ENCODE measurements at places on chromosomes 16 and 17.

GRCh38 chr17:81065500-81065899 is 30.5 kb downstream of the BAIAP2 start:
- no peak for DNase-seq

DNA sequence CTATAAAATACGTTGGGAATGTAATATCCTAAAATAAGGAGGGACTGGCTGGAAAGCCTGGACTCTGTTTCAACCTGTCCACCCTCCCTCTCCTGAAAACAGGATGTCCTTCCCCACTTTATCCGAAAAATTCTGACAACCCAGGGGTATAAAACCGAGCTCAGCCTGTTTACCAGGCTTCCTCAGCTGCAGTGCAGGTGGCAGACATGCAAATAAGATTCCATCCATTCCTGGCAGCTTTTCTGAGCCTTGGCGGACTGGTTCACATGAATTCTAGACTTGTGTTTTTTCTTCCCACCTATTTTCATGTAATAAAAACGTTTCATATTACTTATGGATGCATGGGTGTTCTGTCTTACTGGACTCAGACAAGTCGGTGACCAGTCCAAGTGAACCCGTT is 479.3 kb downstream of the KCNJ18 start:
- no peak for DNase-seq

DNA sequence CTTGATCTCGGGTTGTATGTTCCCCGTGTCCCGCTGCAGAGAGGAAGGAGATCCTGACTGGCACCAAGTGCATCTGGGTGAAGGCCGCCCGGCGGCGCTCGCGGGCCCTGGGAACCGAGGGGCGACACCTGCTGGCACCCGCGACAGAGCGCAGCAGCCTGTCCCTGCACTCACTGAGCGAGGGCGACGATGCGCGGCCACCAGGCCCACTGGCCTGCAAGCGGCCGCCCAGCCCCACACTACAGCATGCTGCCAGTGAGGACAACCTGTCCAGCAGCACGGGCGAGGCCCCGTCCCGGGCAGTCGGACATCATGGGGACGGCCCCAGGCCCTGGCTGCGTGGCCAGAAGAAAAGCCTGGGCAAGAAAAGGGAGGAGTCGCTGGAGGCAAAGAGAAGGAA is 7.5 kb downstream of the BTBD17 start:
- no peak for DNase-seq

DNA sequence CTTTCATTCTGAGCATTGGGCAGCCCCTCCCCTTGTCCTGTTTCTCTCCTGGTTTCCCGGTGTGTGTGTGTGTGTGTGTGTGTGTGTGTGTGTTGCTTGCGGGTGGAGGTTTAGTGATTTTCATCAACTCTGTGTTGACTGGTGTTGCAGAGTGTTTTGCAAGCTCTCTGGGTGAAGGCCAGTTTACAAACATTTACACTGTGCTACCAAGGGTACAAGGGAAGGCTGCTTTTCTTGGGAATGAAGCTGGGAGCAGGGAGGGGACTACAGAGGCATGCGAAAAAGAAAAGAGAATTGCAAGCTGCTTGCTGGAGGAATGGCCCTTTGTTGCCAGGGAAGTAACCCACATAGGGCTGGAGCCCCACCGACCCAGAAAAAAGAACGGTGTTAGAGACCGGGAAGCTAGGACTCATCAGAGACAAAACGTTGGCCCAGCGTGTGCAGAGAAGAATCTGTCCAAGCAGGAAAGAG is 29.6 kb downstream of the HS3ST3B1 start:
- no peak for DNase-seq

DNA sequence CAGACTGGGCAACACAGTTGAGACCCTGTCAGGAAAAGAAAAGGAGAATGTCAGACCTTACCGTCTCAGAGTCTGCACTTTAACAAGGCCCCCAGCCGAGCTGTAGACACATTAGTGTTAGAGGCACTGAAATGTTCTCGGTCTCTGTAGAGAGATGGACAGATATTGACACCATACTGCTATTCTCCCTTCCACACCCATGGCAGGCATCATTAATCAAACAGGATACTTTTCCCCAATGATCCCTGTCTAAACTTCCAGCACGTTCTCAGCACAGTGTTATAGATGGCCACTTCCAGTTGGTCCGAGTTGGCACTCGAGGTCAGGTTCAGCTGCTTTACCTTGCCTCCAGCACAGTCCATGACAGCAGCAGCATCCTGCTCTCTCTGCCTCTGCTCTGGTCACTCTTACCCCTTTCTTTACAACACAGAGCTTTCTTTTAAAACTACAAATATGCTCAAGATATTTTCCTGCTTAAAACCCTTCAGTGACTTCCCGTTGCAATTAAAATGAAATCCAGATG is 251.6 kb downstream of the SNX29 start:
- DNase-seq, result no peak

GRCh38 chr17:11049539-11049938 is 191.5 kb upstream of the SHISA6 start:
- DNase-seq, result no peak

DNA sequence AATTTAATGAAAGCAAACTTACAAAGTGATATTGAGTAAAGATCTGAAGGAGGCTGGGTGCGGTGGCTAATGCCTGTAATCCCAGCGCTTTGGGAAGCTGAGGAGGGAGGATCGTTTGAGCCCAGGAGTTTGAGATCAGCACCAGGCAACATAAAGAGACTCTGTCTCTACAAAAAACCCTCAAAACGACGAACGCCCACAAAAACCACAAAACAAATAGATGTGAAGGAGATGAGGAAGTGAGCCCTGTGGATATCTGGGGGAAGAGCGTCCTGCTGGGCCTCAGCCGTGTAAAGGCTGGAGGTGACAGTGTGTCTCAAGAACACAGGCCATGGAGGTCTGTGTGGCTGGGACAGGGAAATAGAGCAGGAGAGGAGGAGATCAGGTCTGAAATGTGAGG is 68.8 kb downstream of the ITFG1 start:
- DNase-seq, result no peak

- no peak for DNase-seq
These were observed 1.4 kb upstream of the WWOX start for GRCh38 chr16:78098087-78098486.

- DNase-seq, result no peak
These were observed 14.0 kb upstream of the CD300LD start for GRCh38 chr17:74606050-74606449.

DNA sequence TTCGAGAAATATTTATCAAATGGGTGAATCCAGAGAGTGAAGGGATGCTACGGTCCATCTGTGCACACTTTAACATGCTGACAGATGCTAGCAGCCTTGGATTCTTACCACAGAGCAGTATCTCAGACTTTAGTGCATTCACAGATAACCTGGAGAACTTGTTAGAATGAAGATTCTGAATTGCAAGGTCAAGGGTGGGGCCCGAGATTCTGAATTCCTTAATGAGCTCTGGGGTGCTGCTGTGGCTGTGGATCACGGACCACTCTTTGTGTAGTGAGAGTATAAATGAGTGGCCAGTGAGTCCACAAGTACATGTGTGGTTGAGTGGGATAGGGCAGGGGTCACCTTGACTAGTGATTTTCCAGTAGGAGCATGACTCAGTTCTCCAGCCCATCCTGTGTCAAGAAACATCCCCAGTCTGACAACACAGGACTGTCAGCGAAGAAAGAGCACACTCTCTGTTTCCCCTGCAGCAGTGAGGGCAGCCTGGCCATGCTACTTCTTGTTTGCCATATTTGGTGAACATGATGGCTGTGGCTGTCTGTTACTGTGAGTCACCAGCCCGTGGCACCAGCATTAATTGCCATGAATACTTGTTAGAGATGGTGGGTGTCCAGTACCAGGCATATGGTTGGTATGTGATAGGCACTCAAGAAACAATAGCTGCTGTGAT is 13.0 kb upstream of the SALL1 start:
- no peak for DNase-seq

DNA sequence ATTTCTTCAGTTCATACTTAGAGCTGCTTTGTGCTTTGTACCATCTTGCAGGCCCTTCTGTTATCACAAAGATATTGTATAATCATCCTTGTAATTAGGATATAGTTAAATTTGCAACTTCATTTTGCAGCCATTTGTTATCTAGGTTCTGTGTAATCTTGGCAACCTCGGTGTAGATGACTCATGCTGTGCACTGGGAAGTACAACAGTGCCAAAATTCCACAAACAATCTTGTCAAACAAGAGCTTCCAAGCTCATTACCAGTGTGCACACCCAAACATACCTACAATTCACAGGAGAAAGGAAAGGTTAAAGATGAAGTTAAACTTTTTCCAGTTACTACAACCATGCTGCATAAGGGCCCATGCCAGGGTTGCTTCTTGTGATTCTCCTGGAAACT is 1231.8 kb downstream of the CDH11 start:
- DNase-seq, result no peak

- DNase-seq, result no peak
These were observed 1.7 kb downstream of the TMC6 start for GRCh38 chr17:78126895-78127238.

- DNase-seq, result no peak
These were observed 279.0 kb downstream of the SLC39A11 start for GRCh38 chr17:72813481-72813880.

DNA sequence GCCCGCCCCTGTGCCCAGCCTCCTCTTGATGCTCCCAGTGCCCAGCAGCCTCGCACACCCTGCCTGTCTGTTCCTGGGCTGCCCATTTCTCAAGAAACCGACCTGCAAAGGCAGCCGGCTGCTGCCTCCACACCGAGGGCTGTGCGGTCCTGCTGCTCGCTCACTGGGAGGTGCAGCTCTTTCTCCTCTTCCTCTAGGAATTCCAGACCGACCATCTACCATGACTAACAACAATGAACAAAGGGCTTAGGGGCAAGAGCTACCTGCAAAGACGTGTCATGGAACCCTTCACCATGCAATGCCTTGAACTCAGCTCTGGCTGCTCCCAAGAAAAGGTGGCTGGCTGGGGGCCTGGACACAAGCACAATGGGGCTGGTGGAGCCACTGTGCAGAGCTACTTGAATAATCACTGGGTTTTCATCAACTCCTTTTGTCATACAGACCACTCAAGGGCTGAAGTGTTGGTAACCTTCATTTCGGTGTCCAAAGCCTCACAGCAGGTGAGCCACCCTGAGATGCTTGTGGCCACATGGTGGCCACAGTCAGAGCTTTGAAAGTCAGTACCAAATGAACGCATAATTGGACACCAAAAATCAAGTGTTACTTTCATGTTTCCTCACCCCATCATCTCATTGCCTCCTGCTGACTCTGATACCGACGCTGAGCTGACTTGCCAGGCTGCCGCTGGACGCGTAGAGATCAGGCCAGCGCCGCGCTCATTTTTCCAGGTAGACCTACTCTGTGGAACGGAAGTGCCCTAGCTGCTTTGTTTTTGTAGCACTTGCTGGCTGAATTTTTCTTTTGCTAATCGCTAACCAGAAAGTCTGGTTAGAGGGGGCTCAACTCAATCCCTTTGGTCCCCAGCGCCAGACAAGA is 19.8 kb downstream of the CYB561 start:
- DNase-seq, result no peak

- no peak for DNase-seq
These were observed 72.0 kb downstream of the STXBP4 start for GRCh38 chr17:55040611-55041010.

- no peak for DNase-seq
These were observed 19.9 kb downstream of the COTL1 start for GRCh38 chr16:84597931-84598351.

GRCh38 chr16:82544378-82545160 is 82.2 kb upstream of the CDH13 start:
- no peak for DNase-seq

DNA sequence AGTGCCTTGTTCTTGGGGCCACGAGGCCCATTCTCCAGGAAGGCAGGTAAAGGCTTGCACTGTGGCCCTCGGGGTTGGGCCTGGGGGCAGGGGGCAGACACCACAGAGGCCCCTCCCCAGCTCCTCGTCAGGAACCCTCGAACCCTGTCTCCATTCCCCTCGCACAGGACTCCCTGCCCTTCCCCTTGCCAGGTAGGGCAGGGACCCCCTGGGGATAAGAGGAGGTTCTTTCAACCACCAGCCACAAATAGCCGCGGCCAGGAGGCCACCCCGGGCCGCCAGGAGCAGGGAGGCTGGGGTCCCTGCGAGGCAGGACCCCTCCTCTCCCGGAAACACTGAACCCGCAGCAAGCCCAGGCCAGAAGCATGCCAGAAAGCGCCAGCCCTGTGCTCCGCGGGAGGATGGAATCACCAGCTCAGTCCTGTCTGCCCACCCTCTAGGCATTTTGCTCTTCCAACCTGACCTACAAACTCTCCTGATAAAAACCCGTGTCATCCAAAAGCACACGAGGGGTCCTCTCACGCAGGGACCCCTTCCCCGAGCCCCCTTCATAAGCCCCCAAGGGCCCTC is 45.6 kb downstream of the SLC47A1 start:
- no peak for DNase-seq

DNA sequence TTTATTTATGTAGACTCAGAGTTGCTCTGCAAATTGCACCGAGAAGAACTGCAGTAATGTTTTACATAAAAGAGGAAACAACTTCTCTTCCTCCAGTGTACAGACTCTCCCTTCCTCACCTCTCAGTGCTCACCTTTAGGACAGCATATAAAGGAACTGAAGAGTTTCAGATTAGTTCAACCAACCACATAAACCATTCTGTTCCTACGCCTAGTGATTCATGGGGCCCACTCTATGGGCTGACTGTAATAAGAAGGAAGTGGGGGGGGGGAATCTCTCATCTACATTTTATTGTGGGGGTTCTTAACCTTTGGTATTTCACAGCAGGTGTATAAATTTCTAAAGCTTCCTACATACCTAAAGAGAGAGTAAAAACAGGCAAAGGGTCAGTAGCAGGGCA is 18.3 kb downstream of the ZSWIM7 start:
- no peak for DNase-seq

- no peak for DNase-seq
These were observed 44.0 kb downstream of the UBN1 start for GRCh38 chr16:4891097-4891885.

- peak; percentile 93 for DNase-seq
These were observed 134.2 kb downstream of the MGAT5B start for GRCh38 chr17:77002103-77003045.

- no peak for DNase-seq
These were observed 118.1 kb downstream of the HIC1 start for GRCh38 chr17:2172999-2173398.

GRCh38 chr16:10136916-10137315 is 45.3 kb downstream of the GRIN2A start:
- no peak for DNase-seq

DNA sequence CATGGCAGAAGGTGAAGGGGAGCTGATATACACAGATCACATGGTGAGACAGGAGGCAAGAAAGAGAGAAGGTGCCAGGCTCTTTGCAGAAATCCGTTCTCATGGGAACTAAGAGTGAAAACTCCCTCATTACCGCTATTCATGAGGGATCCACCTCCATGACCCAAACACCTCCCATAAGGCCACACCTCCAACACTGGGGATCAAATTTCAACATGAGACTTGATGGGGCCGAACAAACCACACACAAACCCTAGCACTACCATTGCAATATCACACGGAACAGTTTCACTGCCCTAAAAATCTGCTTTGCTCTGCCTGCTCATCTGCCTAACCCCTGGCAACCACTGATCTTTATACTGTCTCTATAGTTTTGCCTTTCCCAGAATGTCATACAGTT is 34.8 kb downstream of the C17orf67 start:
- DNase-seq, result no peak

DNA sequence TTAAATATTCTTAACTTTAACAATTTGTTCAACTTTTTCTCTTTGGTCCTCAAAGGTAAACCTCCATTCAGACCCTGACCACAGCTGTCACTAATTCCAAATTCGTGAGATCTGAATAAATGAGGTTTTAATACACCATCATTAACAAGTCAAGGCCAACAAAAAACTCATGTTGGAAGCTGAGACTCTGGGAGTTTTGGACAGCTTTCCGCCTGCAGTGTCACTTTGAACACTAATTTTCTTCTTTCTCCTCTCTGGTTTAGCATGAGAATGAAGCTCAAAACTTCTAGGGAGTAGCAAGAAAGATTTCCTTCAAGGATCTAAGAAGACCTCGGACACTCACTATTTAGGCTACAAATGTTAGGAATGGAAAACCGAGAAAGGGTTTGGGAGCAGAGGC is 32.7 kb upstream of the DNAH9 start:
- no peak for DNase-seq
